ENCODE measurements at places on chromosomes 7 and 10. TPM values are rescaled to one million over a fixed set of nuclear protein-coding genes. Genes with fewer than 3 reads are reported as not detected.

Gene ENTPD1
- 40.5 TPM for total RNA-seq

GRCh38 chr10:3830946-3831345, 45.9 kb upstream of the KLF6 start:
- no peak for ATAC-seq

DNA sequence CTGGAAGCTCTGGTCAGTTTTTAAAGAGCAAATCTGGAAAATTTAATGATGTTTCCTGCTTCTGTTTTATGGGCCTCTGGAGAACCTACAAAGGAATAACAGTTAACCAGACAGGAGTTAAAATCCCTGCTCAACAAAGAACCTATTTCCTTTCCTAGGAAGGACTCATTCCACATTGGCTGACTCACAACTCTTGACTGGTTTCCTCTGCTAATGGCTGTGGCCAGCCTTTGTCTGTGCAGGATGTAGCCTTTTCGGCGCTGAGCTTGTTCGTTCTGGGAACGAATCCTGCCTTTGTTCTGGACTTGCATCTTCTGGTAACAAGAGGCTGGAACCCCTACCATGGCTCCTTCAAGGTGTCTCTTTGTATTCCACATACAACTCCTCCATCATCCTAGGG, 112.8 kb upstream of the PDCD4 start:
- ATAC-seq, result no peak

DNA sequence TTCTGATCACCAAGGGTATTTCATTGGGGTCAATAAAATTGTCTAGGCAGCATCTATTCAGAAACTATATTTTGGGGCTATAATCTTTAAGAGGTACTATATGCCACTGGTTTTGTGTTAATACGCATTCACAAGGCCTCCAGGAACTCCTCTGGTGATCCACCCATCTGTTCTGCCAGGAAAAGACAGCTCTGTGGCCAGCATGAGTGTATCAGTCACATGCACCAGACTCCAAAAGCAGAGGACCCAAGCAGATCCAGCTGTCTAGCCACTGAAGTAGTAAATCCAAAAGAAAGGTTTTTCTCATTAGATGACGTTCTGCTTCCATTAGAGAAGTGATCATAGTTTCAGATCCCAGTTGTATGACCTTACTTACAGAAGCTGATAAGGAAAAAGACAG, 199.6 kb upstream of the CELF2 start:
- peak; percentile 90 for ATAC-seq

- ATAC-seq, result no peak
These were observed 186.7 kb downstream of the ADAM12 start for GRCh38 chr10:126201603-126202002.

GRCh38 chr10:103792547-103792946, 62.8 kb downstream of the SH3PXD2A start:
- peak; percentile 47 for ATAC-seq

DNA sequence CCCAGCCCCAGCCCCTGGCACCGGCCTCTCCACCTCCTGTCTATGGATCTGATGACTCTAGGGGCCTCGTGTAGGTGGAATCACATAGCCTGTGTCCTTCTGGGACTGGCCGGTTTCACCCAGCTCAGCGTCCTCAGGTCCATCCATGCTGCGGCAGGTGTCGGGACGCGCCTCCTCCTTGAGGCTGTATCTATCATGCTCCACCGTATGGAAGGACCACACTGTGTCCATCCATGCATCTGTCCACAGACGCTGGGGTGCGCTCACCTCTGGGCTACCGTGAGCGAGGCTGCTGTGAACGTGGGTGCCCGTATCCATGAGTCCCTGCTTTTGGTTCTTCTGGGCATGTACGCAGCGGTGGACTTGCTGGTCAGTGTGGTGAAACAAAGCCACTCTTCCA, 281.1 kb downstream of the MAD1L1 start:
- ATAC-seq, result no peak

- ATAC-seq, result no peak
These were observed 2.8 kb downstream of the PRKG1 start for GRCh38 chr10:51077074-51077473.

DNA sequence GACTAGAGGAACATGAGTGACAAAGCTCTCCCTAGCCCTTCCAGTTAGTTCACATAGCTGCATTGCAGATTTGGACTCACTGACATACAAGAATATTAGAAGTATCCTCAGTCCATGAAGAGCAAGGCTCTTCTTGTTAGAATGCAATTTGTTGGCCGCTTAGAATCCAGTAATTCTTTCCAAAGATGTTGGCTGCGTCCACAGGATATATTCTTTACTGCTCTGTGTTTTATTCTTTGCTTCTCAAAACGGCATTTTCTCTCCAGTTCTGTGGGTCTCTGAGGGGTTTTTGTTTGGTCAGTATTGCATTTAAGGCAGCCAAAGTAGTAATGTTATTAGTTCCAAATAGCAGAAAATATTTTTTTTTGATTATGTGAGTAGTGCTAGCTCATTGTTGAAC, 588.6 kb downstream of the DNAJB9 start:
- ATAC-seq, result no peak

Data from gastroesophageal sphincter (tissue), 4 donors.